ENCODE measurements at places on chromosomes 11 and 22.

- no peak for DNase-seq
These were observed 245.5 kb downstream of the BRD1 start for GRCh38 chr22:49582181-49582580.

DNA sequence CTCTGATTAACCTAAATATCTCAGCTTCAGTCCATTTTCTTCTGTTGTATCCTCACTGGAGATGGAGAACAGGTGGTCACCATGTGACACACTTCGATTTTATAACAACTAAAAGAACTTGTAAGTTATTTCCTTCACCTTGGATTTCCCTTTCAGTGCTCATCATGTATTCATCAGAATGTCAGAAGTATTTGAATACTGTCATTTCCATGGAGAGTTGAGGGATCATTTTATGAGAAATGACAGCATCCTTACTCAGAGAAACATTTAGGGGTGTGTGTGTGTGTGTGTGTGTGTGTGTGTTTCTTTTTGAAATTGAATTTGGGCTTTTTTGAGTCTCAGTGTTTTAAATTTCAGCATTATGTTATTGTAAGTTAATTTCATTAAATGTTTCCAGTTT lies 205.8 kb downstream of the ARHGAP42 start:
- no peak for DNase-seq

- DNase-seq, result peak; percentile 7
These were observed 875 bp upstream of the STT3A start for GRCh38 chr11:125591649-125592304.

DNA sequence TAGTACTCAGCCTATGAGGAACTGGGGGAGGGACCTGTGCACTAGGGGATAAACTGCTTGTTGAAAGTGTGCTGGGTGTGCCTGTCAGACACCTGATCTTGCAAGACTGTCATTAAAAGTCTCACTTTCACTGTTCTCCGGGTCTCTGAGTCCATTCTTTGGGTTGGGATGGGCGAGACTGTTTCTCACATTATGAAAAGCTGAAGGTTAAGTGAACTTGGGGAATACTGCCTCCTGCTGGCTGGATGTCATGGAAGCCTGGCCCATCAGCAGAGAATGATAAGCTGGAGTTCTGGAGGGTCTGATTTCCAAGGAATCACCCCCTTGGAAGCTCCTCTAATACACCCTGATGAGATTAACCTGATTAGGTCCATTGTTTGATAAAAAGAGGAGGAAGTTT lies 9.0 kb upstream of the VPREB1 start:
- DNase-seq, result no peak

DNA sequence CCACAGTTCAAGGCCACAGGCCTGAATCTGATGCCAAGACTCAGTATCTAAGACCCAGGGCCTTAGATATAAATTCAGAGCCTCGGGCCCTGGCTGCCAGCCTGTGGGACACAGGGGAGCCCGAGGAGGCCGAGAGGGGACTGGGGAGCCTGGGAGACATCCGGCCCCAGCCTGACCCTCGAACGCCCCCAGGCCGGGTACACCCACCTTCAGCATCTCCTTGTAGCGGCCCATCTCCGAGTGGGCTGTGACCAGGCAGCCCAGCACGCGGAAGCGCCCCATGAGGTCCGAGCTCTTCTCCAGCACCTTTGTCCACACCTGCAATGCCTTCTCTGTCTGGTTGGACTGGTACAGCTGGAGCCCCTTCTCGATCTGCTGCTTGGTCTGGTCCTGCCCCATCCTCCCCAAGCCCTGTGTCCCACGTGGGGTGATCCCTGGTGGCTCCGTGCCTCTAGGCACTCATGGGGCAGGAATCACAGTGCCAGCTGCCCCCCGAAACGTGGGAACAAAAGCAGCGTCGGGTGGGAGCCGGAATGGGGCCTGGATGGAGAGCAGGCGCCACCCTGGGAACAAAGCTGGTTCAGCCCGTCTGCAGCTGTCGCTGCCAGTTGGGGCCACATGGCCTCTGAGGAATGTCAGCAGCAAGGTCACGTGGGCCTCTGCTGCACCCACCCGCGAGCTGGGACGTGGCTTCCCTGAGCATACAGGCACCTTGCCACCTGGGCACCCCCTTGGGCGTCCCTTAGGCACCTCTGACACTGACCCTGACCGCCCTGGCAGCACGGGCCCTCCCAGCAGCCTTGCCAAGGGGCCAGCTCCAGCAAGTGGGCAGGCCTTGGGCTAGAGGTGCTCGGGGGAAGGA lies at the start of gene RAPSN:
TSS of gene RAPSN (minus strand) at position 571 of the 862 bp plus-strand sequence. CDS start at position 399, 172 bp downstream.
- no peak for DNase-seq

DNA sequence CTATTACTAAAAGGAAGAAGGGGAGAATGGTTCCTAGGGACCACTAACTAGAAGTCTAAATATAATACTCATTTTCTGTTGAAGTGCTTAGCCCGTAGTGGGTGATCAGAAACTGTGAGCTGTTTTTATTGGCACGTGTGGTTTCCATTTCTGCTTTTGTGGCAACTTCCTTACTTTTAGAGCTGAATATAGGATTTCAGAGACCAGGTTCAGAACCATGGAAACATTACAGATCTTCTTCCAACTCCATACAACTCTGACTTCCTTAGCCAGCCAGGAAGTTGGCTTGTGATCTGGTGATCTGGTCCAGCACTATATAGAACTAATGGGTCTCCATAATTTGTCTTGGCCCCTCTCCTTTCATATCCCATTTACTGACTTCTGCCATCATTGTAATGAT lies 2.6 kb upstream of the ME3 start:
- DNase-seq, result no peak

DNA sequence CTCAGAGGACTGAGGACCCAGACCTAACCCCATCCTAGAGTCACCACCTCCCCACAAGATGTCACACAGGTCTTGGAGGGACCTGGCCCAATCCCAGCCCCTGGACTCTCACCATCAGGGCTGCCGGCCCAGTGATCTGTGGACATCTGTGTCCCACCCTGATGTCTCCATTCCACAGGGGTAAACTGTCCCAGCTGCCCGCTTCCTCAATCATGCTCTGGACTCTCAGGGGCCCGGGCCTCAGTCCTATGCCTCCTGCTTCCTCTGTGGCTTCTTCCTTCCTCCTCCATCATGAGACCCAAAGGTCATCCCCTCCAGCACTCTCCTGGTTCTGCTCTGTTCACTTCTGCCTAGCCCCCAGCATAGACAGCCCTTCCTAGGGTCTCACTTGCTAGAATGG lies 32.2 kb downstream of the ARAP1 start:
- no peak for DNase-seq

DNA sequence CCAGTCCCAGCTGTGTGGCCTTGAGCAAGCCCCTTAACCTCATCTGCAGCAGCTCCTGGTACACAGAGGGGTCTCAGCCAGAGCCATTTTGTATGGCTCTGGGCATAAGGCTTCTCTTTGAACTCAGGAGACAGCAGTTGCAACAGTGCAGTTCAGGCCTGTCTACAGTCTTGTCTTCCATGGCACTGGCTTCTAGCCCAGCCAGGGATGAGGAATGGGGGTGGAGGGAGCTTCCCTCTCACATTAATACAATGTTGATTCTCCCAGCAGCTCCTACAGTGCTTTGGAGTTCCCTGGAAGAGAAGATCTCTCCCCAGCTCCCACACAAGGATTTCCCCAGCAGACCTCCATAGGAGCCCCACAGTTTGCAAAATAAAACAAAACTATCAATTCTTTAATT lies 350.2 kb downstream of the BUD13 start:
- no peak for DNase-seq

- DNase-seq, result no peak
These were observed 119.3 kb downstream of the WNT11 start for GRCh38 chr11:76086743-76087635.

GRCh38 chr11:73528013-73528412 lies 69.9 kb downstream of the FAM168A start:
- no peak for DNase-seq

- no peak for DNase-seq
These were observed 92.9 kb downstream of the TRAF6 start for GRCh38 chr11:36417154-36417553.

DNA sequence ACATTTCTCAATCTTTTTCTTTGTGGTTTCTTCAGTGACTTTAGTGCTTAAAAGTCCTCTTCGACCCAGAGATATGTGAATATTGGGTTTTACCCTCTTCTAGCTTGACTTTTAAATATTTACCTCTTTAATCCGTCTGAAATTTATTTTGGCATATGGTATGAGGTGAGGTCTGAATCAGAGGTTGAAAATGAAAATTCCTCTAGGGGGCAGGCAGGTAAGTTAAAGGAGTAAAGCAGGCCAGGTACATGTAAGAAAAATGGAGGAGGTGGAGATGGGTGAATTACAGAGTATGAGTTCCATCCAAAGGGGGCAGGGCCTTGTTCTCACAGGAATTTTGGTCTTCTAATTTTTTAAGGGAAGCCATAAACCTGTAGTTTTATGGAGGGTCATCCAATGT lies 263.8 kb upstream of the NARS2 start:
- no peak for DNase-seq

GRCh38 chr11:34890089-34890488 lies 26.1 kb downstream of the APIP start:
- no peak for DNase-seq

GRCh38 chr22:22047266-22047665 lies 64.7 kb upstream of the TOP3B start:
- no peak for DNase-seq

- DNase-seq, result peak; percentile 39
These were observed 73.8 kb downstream of the FAM76B start for GRCh38 chr11:95715777-95716241.

DNA sequence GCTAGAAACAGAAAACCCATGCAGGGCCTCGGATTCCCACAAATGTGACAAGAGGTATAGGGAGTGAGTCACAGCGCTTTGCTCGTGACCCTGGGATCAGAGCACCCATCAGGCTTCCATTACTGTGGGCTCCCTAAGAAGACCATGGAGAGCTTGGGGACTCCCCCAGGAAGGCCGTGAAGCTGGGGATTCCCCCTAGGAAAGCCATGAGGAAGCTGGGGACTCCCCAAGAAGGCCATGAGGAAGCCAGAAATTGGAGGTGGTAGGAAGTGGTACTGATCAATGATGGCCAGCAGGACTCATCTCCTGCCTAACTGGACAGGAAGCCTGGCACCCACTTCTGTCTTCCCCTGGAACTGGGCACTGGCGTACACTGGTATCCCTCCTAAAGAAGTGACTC lies 10.1 kb upstream of the DCPS start:
- no peak for DNase-seq

DNA sequence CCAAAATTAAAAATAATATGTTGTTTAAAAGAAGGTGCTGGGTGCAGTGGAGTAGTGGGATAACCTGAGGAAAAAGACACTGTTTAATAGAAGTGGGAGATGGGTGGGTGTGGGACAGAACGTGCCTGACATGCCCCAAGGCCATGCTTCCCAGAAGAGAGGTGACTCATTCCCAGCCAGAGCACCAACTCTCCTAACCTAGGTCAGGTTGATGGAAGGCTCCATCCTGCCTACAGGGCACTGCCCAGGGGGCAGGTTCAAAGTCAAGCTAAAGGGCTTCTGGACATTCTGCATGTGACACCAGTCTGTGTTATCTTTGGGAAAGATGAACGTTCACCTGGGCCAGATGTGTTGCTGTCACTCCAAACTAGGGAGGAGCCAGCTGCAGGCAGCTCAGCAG lies 453.1 kb downstream of the SOX6 start:
- DNase-seq, result no peak

DNA sequence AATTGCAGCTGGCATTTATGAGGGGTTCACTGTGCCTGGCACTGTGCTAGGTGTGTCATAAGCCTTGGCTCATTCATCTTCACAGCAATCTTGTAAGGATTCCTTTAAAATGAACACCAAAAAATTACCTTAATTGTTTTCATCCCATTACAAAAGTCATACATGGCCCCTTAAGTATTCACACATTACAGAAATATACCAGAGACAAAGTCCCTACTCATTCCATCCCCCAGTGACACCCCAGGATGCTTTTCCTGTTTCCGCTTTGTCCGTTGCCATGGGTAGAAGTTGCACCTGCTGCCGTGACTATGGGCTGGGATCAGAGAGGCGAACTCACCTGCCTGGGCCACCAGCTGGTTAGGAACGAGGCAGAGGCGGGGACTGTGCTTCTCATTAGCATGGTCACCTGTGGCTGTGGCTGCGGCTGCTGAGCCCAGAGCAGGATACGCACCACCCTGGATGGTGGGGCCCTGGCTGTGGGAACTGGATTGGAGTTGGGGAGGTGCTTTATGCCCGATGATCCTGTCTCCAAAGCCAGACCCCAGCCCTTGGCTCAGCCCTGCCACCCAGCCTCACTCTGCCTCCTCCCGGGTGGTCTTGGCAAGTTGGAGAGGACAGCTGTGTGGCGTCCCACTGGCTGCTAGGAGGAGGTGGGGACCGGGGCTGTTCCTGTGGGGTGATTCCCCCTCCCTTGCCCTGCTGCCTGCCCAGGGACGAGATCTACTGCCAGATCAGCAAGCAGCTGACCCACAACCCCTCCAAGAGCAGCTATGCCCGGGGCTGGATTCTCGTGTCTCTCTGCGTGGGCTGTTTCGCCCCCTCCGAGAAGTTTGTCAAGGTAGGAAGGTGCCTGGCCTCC lies 60.8 kb downstream of the MYO7A start:
- DNase-seq, result no peak

GRCh38 chr11:76049511-76049910 lies 156.8 kb downstream of the WNT11 start:
- DNase-seq, result no peak

- no peak for DNase-seq
These were observed 556.3 kb upstream of the ANO3 start for GRCh38 chr11:25775603-25776002.

DNA sequence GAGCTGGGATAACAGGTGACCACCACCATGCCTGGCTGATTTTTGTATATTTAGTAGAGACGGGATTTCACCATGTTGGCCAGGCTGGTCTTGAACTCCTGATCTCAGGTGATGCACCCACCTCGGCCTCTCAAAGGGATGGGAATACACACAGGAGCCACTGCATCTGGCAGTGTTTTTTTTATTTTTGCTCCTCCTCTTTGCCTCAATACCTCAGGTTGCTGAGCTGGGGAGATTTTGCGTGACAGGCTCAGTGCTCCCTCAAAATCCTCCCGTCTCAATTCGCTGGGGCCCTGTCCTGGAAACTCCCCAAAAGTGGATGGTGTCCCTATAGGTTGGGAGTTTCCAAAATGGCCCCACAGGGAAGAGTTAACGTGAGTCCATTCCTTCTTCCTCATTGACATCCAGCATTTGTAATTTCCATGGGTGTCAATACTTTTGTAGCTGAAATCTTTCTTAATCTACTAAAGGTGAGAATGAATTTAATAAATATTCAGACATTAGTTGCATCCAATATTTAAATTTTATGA lies 71.8 kb downstream of the GGTLC2 start:
- no peak for DNase-seq

DNA sequence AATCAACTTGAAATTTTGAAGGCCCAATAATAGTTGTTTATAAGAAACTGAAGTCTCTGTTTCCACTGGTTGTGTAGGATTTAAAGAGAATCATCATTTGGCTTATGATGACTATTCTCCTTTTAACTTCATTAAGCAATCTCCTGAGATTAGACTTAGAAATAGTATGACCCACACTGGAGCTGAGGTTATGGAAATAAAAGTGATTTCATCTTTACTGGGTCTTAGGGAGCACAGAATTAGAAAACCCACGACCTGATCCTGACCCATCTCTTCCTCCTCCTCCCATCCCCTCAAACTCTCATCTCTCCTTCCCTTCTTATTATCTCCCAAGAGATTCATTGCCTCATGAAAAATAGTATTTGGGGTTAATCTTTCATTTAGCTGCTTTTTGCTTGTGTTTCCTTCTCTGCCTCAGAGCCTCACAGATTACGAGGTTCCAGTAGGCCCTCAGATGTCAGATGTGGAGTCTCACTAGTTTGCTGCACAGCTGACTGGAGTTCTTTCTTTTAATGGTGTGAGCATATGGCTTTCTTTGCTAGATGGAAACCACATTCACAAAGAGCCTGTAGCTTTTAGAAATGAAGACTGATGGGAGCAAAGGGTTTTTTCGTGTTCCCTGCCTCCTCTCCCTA lies 85.0 kb downstream of the ALX4 start:
- no peak for DNase-seq
